ENCODE measurements at places on chromosomes 5 and 9.

DNA sequence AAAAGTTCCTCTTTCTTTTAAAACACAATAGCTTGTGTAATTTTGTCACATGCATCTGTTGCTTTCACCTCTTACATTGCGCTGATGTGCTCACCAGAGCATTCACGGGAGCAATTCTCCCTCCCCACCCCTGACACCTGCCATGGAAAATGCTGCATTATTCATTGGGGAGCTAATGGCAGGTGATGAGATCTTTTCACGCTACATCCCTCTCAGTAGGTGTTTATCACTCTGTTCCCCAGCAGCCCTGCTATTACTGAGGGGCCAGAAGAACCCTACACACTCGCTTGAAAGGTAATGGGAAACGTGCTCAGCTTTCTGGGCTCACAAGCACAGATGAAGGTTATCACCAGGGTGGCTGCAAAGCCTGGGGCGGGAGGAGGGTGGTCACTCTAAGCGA lies 398.0 kb downstream of the PSAT1 start:
- no peak for DNase-seq

DNA sequence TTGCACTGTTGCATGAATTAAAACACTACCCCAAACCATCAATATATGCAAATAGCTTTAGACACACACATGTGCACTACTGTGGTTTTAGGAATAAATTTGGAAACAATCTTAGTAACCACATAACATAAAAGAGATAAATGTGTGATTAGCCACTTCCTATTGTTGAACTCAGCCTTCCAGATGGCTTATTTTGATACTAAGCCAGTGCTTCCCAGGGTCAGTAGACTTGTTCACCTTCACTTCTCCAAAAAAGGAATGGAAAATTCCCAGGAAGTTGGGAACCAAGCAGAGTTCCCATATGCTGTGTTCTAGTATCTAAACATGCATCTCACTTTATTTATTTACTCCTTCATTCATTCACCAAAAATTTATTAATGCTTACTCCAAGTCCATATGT lies 47.8 kb downstream of the SVEP1 start:
- no peak for DNase-seq

- DNase-seq = no peak
Measured at GRCh38 chr5:175798626-175799025, 72.8 kb upstream of the CPLX2 start.

DNA sequence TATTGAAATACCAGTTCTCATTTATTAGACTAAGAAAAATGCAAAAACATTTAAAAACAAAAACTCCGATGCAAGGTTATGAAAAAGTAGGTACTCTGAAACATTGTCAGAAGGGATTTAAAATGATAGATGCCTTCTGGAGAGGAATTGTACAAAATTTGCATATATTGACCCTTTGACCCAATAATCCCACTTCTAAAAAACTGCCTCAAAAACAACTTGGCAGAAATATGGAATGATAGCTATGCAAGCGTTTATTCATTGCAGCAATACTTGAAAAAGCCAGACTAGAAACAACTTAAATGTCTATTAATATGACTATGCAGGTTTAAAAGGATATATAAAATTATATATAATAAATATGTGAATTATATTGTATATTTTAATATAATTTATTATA lies 118.4 kb downstream of the PLK2 start:
- no peak for DNase-seq

- no peak for DNase-seq
Measured at GRCh38 chr5:83256091-83256780, 178.9 kb downstream of the XRCC4 start.

Measured in NCI-H510A (cell line).